ENCODE measurements at places on chromosomes 7 and 10.
A peak's percentile ranks its signal among the peaks of the same experiment; 100 is the strongest.

GRCh38 chr7:139596626-139597025 is 73.1 kb downstream of the CLEC2L start:
- DNase-seq, result no peak

GRCh38 chr7:105519353-105519752 is 2.7 kb downstream of the PUS7 start:
- DNase-seq, result no peak

- no peak for DNase-seq
Observed at GRCh38 chr10:4189281-4189680, 404.3 kb upstream of the KLF6 start.

- DNase-seq, result no peak
Observed at GRCh38 chr7:26813432-26813831, 51.0 kb downstream of the SKAP2 start.

DNA sequence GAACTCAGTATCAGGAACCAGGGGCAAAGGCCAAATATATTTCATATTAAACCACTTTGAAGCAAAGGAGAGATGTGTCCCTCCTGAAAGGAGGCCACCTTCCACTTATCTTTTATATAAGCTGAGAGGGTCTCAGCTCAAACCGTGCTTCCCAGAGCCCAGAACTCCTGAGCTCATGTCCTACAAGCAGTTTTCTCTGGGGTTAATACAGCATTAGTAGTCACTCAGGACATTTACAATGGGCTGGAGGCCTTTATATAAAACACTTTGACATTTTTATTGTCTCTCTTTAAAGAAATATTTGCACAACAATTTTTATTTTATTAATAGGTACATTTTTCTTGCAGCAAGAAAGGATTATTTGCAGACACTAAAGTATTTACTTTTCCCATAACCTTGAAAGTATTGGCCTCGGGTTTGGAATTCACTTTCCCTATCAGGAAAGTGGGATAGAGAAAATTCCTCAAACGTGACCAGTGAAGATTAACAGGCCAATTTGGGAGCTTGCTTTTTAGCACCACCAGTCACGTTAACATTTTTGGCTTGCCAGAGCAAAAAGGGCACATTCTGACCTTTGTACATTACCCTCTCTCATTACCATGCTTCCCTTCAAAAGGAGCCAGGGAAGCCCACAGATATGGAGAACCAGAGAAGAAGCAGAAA is 464.9 kb upstream of the NRP1 start:
- no peak for DNase-seq

DNA sequence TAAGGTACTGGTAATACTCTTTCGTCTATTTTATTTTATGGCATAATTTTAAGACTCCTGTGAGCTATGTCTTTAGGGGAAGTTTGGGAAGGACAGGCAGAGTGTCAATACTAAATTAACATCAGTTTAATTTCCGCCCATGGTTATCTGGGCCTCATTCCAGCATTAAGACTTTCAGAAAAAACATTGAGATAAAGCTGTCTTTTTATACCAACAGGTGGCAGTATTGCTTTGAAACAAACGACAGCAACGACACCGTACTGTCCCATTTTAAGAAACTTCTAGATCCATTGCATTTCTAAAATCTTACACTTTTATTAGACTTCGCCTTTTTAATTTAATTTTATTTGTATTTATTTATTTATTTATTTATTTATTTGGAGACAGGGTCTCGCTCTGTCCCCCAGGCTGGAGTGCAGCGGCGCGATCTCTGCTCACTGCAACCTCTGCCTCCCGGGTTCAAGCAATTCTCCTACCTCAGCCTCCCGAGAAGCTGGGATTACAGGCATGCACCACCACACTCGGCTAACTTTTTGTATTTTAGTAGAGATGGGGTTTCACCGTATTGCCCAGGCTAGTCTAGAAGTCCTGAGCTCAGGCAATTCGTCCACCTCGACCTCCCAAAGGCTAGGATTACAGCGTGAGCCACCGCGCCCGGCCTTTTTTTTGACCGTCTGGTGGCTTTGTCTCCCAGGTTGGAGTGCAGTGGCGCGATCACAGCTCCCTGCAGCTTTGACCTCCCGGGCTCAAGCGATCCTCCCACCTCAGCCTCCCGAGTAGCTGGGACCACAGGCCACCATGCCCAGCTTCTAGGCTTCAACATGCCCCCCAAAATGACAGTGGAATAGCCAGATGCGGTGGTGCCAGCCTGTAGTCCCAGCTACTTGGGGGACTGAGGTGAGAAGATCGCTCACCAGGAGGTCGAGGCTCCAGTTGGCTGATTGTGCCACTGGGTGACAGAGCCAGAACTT is 78.7 kb upstream of the C1GALT1 start:
- DNase-seq, result peak; percentile 65

- no peak for DNase-seq
Observed at GRCh38 chr10:78552261-78552811, 516.4 kb upstream of the ZMIZ1 start.

DNA sequence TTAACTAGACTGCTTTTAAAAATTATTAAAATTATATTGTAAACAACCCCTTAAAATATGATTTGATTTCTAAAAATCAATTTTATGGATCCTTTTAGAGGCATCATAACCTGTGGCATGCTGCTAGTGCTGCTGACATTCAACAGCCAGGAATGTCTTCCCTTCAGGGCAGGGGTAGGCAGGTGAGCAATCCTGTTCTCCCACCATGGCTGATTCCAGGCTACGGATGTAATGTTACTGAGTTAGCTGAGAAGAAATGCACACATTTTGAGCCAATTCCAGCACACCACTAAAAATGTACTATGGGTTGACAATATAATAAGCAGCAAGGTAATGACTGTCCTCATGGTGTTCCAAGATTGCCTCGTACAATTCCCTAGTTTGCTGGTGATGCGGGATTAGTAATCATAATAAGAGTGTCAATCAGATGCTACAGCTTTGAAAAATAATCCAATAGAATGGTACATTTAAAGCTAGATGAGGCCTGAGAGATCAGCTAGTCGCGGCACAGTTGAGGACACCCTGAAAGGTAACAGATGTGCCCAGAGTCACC is 108.7 kb upstream of the PRR15 start:
- no peak for DNase-seq

- DNase-seq, result no peak
Observed at GRCh38 chr7:146208492-146208891, 91.9 kb downstream of the CNTNAP2 start.

DNA sequence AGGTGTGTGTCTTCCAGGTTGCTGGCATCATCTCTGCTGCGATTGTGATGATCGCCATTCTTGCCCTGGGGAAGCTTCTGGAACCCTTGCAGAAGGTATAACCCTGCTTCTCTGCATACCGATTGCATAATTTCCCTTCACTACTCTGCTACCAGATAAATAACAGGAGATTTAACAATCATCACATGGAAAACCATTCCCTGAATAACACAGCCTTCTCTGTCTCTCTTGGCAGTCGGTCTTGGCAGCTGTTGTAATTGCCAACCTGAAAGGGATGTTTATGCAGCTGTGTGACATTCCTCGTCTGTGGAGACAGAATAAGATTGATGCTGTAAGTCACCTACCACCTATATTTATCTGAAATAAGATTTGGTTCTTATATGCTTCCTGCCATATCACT is 33.8 kb downstream of the SLC26A4 start:
- DNase-seq, result no peak

DNA sequence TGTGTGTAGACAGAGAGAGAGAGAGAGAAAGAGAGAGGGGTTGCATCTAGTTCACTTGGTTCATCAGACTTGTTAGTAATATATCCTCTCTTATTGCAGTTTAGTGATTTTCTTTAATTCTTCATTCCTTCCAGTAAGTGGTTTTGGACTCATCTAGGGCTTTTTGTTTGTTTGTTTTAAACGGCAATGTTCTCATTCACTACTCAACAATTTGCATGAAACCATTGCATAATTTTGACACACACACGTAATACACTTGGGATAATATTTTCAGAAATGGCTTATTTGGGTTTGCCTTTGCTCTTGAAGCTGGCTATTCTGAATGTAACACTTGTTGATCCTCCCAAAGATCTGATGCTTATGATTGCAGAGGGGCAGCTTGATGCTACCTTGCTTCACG is 16.4 kb upstream of the ZNF32 start:
- no peak for DNase-seq

GRCh38 chr10:19979628-19980027 is 163.4 kb downstream of the PLXDC2 start:
- no peak for DNase-seq

- no peak for DNase-seq
Observed at GRCh38 chr10:49056356-49056755, 59.0 kb downstream of the VSTM4 start.

GRCh38 chr10:100076750-100077149 is 4.9 kb downstream of the CPN1 start:
- DNase-seq, result no peak

- DNase-seq, result no peak
Observed at GRCh38 chr7:117313582-117313981, 9.3 kb downstream of the WNT2 start.

- DNase-seq, result no peak
Observed at GRCh38 chr7:40279991-40280390, 145.2 kb downstream of the SUGCT start.

- no peak for DNase-seq
Observed at GRCh38 chr7:89800761-89801160, 353.5 kb upstream of the STEAP1 start.

DNA sequence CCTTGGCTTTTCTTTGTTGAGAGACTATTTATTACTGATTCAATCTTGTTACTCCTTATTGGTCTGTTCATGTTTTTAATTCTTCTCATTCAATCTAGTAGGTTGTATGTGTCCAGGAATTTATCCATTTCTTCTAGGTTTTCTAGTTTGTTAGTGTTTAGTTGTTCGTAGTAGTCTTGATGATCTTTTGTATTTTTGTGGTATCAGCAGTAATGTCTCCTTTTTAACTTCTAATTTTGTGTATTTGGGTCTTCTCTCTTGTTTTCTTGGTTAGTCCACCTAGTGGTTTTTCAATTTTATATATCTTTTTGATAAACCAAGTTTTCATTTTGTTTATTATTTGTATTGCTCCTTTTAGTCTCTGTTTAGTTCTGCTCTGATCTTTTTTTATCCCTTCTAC is 546.9 kb upstream of the TPK1 start:
- no peak for DNase-seq

GRCh38 chr7:102469972-102470825 is 5.4 kb downstream of the LRWD1 start:
- DNase-seq, result no peak

GRCh38 chr7:101814081-101814990 is 3.1 kb upstream of the CUX1 start:
- DNase-seq, result peak; percentile 36
